ENCODE measurements at places on chromosomes 13 and 19.

DNA sequence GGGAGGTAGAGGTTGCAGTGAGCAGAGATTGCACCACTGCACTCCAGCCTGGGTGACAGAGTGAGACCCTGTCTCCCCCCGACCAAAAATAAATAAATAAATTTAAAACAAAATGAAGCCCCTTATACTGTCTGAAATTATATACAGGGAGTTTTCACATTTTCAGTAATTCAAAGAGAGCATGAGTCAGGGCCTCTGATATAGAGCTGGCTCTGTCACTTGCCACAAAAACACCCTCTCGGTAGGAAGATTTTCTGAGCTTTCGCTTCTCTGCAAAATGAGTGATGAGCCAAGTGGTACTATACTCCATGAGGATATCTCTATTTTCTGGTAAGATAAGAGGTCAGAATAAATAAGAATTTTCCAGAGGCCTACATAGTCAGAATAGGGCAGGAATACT, 462.9 kb downstream of the COG6 start:
- no peak for DNase-seq

DNA sequence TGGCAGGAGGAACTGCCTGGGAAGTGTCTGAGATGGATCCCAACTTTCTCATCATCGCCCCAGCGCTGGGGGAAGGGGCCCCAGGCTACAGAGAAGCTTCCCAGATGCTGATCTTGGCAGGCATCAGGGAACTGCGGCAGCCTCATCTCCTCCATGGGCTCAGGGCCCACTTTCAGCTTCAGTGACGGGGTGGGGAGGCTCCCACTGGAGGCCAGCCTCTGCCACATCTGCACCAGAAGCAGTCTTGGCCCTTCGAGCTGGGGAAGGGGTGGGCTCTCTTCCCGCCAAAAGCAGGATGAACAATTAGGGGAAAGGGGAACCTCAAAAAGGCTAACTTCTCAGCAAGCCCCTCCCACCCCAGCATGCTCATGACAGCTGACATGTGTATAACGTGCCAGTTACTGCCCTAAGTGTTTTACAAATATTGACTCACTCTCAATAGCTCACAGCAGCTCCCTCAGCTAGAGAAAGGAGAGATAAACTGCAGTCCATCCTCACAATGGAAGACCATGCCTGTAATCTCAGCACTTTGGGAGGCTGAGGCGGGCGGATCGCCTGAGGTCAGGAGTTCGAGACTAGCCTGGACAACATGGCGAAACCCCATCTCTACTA, 7.1 kb upstream of the S1PR2 start:
- DNase-seq, result no peak

DNA sequence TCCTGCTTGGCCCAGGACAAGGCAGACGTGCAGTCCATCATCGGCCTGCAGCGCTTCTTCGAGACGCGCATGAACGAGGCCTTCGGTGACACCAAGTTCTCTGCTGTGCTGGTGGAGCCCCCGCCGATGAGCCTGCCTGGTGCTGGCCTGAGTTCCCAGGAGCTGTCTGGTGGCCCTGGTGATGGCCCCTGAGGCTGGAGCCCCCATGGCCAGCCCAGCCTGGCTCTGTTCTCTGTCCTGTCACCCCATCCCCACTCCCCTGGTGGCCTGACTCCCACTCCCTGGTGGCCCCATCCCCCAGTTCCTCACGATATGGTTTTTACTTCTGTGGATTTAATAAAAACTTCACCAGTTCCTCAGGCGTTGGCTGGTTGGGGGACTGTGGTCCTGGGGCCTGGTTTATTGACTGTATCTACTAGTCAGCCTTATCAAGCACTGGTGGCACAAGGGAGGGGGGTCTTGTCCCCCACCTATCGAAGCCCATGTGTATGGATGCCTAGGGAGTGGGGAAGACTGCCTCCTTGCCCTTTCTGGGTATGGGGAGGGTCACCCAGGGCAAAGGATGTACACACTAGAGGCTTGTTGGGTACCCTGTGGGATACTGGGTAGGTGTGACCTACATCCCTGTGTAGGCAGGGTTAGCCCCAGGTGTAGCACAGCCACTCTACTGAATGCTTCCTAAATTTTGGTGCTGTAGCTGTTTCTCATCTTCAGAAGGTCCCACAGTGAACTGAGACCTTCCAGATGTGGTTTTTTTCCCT, 4.4 kb downstream of the CHMP2A start:
- no peak for DNase-seq

DNA sequence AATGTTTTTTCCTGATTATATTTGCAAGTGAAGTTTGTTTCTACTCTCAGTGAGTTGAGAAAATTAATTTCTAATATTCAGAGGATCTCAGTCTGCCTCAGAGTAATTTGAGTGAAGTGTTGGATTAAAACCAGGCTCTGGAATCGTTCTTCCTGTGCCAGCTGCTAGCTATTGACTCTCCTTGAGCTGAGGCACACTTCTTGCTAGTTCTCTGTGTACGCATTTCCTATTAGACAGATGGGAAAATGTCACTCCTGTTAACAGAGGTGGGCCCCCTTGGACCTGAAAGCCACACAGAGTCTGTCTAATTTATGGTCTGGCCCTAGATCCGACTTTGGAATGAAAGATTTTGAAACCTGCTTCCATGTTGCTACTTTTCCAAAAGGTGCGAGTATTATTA, 107.6 kb upstream of the RNF113B start:
- no peak for DNase-seq

GRCh38 chr13:77619655-77620054, 77.8 kb upstream of the SLAIN1 start:
- DNase-seq, result no peak

DNA sequence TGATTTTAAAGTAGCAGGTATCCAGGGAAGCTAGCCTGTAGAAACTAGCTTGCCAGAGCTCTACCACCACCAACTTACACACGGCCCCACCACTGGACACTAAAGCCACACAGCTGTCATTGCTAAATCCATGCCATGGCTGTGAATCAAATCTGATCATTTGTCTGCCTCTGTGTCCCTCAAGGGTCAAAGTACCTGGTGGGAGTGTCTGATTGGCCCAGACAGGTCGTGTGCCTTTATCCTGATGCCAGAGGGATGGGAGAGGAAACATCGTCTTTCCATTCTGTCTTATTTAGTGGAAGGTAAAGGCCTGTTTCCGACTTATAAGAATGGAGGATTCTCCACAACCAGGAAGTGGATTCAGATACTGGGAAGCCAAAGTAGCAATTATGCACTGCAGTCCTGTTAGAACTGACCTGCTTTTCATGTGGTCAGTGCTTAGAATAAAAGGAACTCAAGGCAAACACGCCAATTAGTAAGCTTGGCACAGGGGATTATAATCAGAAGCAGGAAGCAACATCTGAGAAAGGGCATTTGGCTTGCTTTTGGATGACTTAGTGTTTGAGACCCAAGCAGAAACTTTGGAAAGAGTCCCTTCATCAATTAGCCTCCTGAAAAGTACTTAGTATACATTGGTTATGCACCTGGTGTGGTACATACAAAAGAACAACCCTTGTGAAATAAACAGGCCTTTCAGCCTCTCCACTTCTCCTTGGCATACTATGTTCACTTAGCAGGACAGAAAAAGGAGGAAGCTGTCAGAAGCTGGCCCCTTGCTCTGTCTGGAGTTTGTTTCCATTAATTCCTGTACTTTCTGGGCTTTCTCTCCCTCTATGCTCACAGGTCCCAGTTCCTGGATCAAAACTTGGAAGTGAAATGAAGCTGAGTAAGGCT, 192.4 kb downstream of the NUFIP1 start:
- DNase-seq, result no peak

GRCh38 chr19:39996218-39996810, 546 bp upstream of the ZNF546 start:
- peak; percentile 48 for DNase-seq

- no peak for DNase-seq
Measured at GRCh38 chr19:31214997-31215396, 134.2 kb downstream of the TSHZ3 start.

- no peak for DNase-seq
Measured at GRCh38 chr13:102198418-102199311, 203.2 kb downstream of the FGF14 start.

DNA sequence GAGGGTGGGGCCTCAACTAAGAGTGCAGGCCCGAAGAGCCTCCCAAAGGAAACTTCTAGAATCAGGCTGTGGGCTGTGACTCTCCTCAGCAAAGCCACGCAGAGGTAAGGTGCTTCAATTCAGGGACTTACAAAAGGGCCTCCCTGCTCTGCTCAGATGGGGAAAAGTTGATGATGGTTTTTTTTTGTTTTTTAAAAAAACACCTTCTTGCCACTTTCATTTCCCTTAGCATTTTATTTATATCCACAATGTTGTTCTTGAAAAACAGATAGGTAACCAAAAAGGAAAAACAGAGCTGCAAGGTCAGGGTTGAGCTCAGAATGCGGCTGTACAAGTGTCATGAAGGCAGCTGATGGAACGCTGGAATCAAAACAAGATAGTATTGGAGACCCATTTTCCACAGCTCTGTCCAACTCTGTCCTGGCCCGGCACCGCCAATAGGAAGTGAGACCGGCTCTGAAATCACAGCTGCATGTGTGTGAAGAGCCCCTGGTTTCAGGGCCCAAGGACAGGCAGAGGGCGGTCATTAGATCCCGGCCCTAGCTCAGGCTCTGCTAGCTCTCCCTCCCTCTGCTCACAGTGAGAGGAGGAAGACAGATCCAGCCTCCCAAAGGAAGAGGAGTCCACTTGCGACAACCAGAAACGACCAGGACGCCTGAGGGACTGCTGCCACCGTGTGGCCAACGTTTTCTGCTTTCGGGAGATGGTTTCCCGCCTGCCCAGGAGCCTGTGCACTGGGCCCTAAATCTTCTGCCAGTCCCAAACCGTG, 58.3 kb downstream of the KLF2 start:
- peak; percentile 69 for DNase-seq

- DNase-seq, result no peak
Measured at GRCh38 chr19:13700621-13701020, 63.7 kb upstream of the MRI1 start.

DNA sequence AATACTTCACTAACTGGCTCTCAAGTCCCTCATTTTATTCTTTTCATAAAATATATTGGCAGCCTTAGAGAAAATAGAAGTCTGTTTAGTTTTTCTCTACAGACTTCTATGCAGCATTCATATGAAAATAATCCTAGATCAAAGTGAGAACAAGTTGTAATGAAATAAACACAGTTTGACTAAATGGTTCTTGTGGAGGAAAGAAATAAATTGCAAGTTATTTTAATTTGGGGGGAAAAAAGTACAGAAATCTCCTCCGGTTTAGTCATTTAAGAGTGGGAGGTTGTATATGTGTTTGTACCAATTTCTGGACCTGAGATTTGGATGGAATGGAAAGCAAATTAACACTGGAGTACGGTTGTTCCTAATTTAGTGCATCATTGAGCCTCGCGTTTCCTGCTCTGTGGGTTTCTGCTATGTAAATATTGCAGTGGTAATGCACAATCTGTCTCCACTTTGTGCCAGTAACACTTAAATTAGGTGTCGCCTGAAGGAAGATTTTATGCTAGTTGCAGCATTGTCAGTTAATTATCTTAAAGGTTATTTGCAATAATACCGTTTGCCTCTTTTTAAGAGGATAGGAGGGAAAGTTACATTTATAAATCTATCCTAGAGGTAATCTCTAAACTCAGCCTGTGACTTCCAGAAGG, 100.2 kb downstream of the ZIC5 start:
- no peak for DNase-seq

DNA sequence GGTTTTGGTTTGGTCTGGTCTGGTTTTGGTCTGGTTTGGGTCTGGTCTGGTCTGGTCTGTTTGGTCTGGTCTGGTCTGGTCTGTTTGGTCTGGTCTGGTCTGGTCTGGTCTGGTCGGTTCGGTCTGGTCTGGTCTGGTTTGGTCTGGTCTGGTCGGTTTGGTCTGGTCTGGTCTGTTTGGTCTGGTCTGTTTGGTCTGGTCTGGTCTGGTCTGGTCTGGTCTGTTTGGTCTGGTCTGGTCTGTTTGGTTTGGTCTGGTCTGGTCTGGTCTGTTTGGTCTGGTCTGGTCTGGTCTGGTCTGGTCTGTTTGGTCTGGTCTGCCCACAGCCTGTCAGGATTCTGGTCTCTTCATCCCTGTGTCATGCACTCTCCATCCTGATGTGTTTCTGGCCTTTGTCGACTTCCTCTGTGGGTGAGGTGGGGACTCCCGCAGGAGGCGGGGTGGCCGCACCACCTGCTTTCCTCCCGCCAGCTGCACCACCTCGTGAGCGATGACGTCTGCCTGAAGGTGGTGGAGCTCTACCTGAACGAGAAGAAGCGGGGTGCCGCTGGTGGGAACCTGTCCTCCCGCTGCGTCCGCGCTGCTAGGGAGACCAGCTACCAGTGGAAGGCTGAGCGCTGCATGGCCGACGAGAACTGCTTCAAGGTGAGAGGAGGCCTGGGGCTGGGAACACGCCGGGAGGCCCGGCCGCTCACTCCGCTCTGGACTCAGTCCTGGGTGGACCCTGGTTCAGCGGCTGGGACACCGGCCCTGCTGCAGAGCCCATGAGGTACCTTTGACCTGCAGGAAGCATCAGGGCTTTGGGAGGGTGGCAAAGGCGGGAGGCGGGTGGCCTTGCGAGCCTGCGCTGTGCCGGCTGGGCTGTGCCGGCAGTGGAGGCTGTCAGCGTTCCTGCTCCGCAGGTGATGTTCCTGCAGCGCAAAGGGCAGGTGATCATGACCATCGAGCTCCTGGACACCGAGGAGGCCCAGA, 12.9 kb upstream of the F2RL3 start:
- no peak for DNase-seq

DNA sequence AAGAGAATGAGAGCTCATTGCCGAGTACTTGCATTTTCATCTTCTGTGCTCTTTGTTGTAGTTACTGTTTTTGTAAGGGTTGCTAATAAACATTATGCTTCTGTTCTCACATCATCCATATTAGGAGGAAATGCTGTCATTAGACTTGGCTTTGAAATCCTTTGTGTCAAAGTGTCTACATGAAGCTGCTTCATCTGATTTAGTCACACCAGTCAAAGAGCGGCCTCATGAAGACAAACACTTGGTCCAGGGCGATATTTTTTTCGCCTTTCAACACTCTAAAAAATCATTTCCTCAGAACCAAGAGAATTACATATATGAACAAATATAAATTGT, 105.0 kb downstream of the SPRY2 start:
- no peak for DNase-seq

DNA sequence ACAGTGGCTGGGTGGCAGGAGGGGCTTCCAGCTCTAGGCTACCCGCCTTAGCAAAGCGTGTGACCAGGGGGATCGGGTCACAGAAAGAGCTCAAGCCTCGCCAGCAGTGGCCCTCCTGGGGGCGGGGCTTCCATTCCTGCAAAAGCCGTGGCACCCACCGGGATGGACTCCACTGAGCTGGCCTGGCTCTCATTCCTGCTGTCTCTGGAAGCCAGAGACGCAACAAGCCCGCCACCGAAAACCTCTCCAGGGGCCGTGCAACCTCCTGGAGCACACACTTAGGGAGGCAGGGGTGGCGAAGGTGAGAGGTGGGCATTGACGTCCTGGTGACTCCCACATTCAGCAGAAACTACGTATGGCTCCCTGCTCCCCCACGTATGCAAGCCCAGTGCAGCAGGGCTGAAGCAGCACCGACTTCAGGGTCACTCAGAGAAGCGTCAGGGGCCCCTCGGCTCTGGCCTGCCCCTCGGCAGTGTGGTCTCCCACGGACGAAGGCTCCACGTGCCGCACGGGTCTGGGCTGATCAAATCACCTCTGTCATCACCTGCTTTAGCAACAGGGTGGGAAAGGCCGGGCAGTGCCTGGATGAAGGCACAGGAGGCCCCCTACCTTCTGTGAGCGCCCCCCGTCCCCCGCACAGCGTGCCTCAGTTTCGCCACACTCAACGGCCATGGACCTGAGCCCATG, 3.1 kb downstream of the C19orf25 start:
- no peak for DNase-seq

GRCh38 chr13:28035146-28035782, 46.8 kb upstream of the URAD start:
- no peak for DNase-seq

GRCh38 chr13:97537110-97537509, 103.1 kb downstream of the RAP2A start:
- DNase-seq, result no peak

Data from hematopoietic multipotent progenitor cell treated with erythropoietin and hydrocortisone succinate and interleukin-3 and kit ligand, for 8 days (in vitro differentiated cells).